ENCODE measurements at places on chromosomes 4 and X. TPM values are rescaled to one million over a fixed set of nuclear protein-coding genes. Genes with fewer than 3 reads are reported as not detected.

DNA sequence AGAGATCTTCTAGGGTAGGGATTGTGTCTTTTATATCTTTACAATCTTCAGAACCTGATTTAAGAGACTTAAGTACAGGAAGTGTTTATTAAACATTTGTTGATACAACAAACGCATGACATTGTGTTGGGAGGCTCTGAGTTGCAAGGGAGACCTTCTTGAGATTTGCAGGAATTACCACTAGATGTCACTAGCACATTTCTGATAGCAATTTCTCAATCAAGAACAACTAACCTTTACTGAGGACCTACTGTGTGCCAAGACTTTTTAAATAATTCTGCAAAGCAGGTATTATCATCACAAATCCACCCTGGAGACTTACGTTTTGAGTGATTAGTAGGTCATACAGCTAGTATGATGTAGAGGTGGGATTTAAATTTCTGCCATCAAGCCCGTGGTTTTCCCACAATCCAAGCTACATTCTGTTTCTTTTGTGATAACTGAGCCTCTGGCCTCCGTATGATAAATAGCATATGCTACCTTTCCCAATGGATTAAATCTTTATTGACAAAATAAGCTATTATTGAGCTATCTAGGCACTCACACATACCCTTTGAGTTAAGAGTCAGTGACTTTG, 986.0 kb downstream of the CCSER1 start:
- no peaks in the 10 kb centered on the region for H3K27me3 ChIP-seq
- H3K4me3 ChIP-seq, result no peak overlapping the region
- no peaks in the 10 kb centered on the region for H3K4me1 ChIP-seq
- H3K27ac ChIP-seq, result no peak overlapping the region

The RS1 gene
- not detected for total RNA-seq

GRCh38 chrX:40318076-40318475, 220.3 kb upstream of the BCOR start:
- peaks cover 44% of the 10 kb centered on the region for H3K36me3 ChIP-seq
- H3K27me3 ChIP-seq, result no peaks in the 10 kb centered on the region
- H3K4me3 ChIP-seq, result no peak overlapping the region
- H3K27ac ChIP-seq, result no peak overlapping the region
- no peak for DNase-seq

DNA sequence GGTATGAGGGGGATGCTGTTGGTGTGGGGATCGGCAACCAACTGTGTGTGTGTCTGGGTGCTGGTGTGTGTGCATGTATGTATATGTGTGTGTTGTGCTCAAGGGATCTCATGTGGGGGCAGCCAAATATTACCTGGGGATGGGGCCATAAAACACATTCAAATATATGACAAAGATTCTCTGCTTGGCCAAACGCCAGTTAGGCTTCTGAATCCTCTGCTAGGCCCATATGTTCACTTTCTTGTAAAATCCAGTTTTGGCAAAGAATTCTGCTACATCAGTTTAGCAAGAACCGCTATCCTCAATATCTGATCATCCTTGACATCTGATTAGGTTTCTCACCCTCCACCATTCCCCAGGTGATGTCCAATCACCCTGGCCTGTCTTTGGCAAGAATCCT, 106.6 kb downstream of the RASL11B start:
- no peak overlapping the region for H3K4me3 ChIP-seq
- H3K4me1 ChIP-seq, result no peaks in the 10 kb centered on the region
- no peak for DNase-seq
- no peaks in the 10 kb centered on the region for H3K27me3 ChIP-seq

GRCh38 chr4:99949034-99949998, 759 bp downstream of the H2AZ1 start:
- peaks cover 39% of the 10 kb centered on the region for H3K4me1 ChIP-seq
- no peaks in the 10 kb centered on the region for H3K36me3 ChIP-seq
- H3K4me3 ChIP-seq, result no peak overlapping the region
- H3K27me3 ChIP-seq, result no peaks in the 10 kb centered on the region
- peak; percentile 88 for DNase-seq
- H3K27ac ChIP-seq, result no peak overlapping the region

- H3K4me3 ChIP-seq, result no peak overlapping the region
- H3K36me3 ChIP-seq, result no peaks in the 10 kb centered on the region
- H3K27me3 ChIP-seq, result peaks cover 31% of the 10 kb centered on the region
- no peak overlapping the region for H3K27ac ChIP-seq
Observed at GRCh38 chrX:2766906-2767305, 15.1 kb downstream of the XG start.

DNA sequence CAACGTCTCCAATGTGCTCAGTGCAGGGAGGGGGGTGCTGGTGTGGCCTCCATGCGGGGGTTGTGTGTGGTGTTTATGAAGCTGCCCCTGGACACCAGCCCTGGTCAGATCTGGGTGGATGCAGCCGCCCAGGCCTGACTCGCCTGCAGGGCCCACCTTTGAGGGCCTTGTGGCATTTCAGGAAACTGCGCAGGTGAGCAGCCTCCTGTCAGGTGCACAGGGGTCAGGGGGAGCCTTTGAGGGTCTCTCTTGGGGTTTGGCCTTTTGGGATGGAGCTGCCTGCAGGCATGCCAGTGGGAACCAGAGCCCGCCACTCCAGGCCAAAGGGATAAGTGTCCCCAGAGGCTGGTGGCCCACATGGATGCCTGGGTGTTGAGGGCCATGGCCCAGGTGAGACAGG, 45.4 kb downstream of the ADRA2C start:
- peaks cover 29% of the 10 kb centered on the region for H3K27me3 ChIP-seq
- H3K4me1 ChIP-seq, result no peaks in the 10 kb centered on the region
- H3K4me3 ChIP-seq, result no peak overlapping the region
- no peak for DNase-seq
- no peaks in the 10 kb centered on the region for H3K36me3 ChIP-seq
- H3K27ac ChIP-seq, result no peak overlapping the region

- peak overlapping the region; percentile 55 for H3K27ac ChIP-seq
- peak overlapping the region; percentile 80 for H3K4me3 ChIP-seq
- H3K4me1 ChIP-seq, result peaks cover 40% of the 10 kb centered on the region
- H3K27me3 ChIP-seq, result no peaks in the 10 kb centered on the region
- no peak for DNase-seq
Observed at GRCh38 chr4:26812049-26812714, 48.5 kb upstream of the STIM2 start.

- H3K27ac ChIP-seq, result no peak overlapping the region
- H3K27me3 ChIP-seq, result no peaks in the 10 kb centered on the region
- H3K4me3 ChIP-seq, result no peak overlapping the region
- DNase-seq, result no peak
Observed at GRCh38 chr4:171759274-171759673, 53.9 kb upstream of the GALNTL6 start.

The SPIN4 gene
- 2.9 TPM for total RNA-seq

Measured in naive thymus-derived CD8-positive, alpha-beta T cell (primary cell).